Natural killer cell treated with Interleukin-12 subunit alpha and Interleukin-12 subunit beta and Interleukin-15 and Interleukin-18, amount 100 ng/mL, for 72 hours (primary cell): ENCODE measurements at places on chromosomes 16 and 17. TPM values are rescaled to one million over a fixed set of nuclear protein-coding genes. Genes with fewer than 3 reads are reported as not detected.

GRCh38 chr16:23101012-23101550 is 48.2 kb downstream of the USP31 start:
- H3K27me3 ChIP-seq, result no peaks in the 10 kb centered on the region
- peaks cover 8% of the 10 kb centered on the region for H3K4me1 ChIP-seq
- H3K36me3 ChIP-seq, result peaks cover 19% of the 10 kb centered on the region
- H3K4me3 ChIP-seq, result no peak overlapping the region

- no peaks in the 10 kb centered on the region for H3K27me3 ChIP-seq
- peaks cover 5% of the 10 kb centered on the region for H3K36me3 ChIP-seq
- no peak overlapping the region for H3K27ac ChIP-seq
- DNase-seq, result no peak
- no peak overlapping the region for H3K4me3 ChIP-seq
Measured at GRCh38 chr17:46733837-46734475, 84.5 kb downstream of the WNT3 start.

DNASE1L2 gene
- 3.5 TPM for total RNA-seq

DNA sequence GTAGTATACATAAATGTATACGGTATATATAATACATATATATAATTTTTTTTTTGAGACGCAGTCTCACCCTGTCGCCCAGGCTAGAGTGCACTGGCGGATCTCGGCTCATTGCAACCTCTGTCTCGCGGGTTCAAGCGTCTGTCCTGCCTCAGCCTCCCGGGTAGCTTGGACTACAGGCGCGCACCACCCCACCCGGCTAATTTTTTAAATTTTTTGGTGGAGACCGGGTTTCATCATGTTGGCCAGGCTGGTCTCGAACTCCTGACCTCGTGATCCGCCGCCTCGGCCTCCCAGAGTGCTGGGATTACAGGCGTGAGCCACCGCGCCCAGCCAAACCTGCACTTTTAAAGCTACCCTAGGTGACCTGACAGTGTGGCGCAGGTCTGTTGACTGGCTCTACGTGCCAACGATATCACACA is 745 bp downstream of the PAM16 start:
- no peaks in the 10 kb centered on the region for H3K27me3 ChIP-seq
- DNase-seq, result no peak
- H3K4me1 ChIP-seq, result peaks cover 5% of the 10 kb centered on the region
- peak overlapping the region; percentile 89 for H3K4me3 ChIP-seq

ZNF771 gene
- 3.4 TPM for total RNA-seq

ALOX12B gene
- not detected for total RNA-seq

DNA sequence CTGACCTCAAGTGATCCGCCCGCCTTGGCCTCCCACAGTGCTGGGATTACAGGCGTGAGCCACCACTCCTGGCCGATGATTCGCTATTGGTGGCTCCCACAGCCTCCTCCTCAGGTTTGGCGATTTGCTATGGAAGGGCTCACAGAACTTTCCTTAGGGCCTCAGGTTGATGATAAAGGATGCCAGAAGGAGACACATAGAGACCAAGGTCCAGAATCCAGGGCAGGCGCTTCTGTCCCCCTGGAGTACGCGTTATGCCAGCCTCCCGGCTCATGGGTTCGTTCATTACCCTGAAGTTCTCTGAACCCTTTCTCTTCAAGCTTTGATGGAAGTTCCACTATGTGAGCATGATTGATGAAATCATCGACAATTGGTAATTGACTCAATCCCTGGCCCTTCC is 19.9 kb downstream of the LGALS3BP start:
- DNase-seq, result no peak
- no peaks in the 10 kb centered on the region for H3K27me3 ChIP-seq
- H3K4me1 ChIP-seq, result no peaks in the 10 kb centered on the region

DNA sequence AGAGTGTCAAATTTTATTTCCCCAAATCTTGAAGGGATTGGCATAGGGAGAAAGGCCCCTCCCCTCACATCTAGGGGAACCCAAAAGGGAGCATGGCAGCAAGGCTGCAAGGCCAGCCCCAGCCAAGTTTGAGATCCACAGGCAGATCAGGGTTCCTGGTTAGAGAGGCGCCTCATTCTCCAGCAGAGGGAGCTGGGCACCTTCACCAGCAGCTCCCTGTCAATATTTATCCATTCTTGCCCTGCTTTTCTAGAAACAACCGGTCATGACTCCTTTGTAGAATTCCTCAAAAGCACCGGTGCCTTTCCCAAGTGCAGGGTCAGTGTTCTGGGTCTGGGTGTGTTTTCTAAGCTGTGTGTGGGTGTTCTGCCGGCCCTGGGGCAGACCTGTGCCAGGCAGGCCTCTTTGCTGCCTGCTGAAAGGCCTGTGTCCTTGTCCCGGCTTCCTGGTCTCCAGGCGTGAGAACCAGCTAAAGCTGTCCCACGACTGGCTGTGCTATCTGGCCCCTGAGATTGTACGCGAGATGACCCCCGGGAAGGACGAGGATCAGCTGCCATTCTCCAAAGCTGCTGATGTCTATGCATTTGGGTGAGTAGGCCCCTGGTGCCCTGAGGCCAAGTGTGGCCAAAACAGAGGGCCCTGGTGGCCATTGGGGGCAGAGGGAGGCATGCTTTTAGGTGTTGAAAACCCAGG is 21.2 kb upstream of the LGALS9 start:
- peaks cover 6% of the 10 kb centered on the region for H3K36me3 ChIP-seq
- no peak overlapping the region for H3K4me3 ChIP-seq
- no peak overlapping the region for H3K27ac ChIP-seq

DNA sequence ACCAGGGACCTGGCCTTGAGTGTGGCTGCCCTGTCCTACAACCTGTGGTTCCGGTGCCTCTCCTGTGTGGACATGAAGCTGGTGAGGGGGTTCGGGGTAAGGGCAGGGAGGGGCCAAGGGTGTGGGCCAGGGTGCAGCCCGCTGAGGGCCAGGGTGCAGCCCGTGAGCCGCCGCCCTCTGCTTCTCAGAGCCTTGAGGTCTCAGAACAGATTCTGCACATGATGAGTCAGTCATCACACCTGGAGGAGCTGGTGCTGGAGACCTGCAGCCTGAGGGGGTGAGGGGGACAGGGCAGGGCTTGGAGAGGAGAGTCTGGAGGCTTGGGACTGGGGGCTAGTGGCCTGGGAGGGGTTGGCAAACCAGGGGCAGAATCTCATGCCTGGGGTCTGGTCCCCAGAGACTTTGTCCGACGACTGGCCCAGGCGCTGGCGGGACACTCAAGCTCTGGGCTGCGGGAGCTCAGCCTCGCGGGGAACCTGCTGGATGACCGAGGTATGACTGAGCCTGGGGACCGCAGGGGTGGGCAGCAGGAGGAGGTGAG is 2.2 kb downstream of the CARMIL2 start:
- H3K4me1 ChIP-seq, result peaks cover 6% of the 10 kb centered on the region
- H3K36me3 ChIP-seq, result no peaks in the 10 kb centered on the region
- H3K27me3 ChIP-seq, result no peaks in the 10 kb centered on the region
- no peak for DNase-seq

GRCh38 chr17:17069849-17070248 is 27.6 kb downstream of the MPRIP start:
- peaks cover 14% of the 10 kb centered on the region for H3K36me3 ChIP-seq
- H3K4me3 ChIP-seq, result no peak overlapping the region
- H3K27ac ChIP-seq, result no peak overlapping the region
- H3K27me3 ChIP-seq, result no peaks in the 10 kb centered on the region
- no peak for DNase-seq

DNA sequence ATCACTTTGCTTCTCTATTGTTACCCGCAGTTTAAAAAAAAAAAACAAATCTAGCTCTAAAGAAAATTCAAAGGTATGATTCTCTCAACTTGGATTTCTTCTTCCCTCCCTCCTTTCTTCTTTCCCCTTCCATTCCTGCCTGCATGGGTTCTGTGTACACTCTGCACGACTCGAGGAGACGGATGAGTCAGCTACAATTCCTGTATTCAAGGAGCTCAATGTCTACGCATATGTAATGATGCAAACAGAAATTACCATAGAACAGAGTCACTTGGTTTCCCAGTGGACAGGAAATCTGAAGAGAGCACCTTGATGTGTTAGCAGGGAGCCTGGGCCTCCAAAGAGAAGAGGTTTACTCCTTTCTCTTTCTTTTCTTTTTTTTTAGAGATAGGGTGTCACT is 92.3 kb downstream of the VPS53 start:
- no peak overlapping the region for H3K4me3 ChIP-seq
- peaks cover 5% of the 10 kb centered on the region for H3K4me1 ChIP-seq
- H3K36me3 ChIP-seq, result peaks cover 29% of the 10 kb centered on the region

GRCh38 chr16:65757064-65757463 is 609.4 kb upstream of the CDH5 start:
- peaks cover 9% of the 10 kb centered on the region for H3K27me3 ChIP-seq
- DNase-seq, result no peak
- H3K4me3 ChIP-seq, result no peak overlapping the region
- no peaks in the 10 kb centered on the region for H3K4me1 ChIP-seq
- H3K27ac ChIP-seq, result no peak overlapping the region

GRCh38 chr17:27244491-27245223 is 49.3 kb upstream of the WSB1 start:
- peak overlapping the region; percentile 62 for H3K4me3 ChIP-seq
- DNase-seq, result no peak
- no peaks in the 10 kb centered on the region for H3K27me3 ChIP-seq
- H3K4me1 ChIP-seq, result peaks cover 37% of the 10 kb centered on the region
- peak overlapping the region; percentile 85 for H3K27ac ChIP-seq

PRR35 gene
- 0.64 TPM for total RNA-seq

DNA sequence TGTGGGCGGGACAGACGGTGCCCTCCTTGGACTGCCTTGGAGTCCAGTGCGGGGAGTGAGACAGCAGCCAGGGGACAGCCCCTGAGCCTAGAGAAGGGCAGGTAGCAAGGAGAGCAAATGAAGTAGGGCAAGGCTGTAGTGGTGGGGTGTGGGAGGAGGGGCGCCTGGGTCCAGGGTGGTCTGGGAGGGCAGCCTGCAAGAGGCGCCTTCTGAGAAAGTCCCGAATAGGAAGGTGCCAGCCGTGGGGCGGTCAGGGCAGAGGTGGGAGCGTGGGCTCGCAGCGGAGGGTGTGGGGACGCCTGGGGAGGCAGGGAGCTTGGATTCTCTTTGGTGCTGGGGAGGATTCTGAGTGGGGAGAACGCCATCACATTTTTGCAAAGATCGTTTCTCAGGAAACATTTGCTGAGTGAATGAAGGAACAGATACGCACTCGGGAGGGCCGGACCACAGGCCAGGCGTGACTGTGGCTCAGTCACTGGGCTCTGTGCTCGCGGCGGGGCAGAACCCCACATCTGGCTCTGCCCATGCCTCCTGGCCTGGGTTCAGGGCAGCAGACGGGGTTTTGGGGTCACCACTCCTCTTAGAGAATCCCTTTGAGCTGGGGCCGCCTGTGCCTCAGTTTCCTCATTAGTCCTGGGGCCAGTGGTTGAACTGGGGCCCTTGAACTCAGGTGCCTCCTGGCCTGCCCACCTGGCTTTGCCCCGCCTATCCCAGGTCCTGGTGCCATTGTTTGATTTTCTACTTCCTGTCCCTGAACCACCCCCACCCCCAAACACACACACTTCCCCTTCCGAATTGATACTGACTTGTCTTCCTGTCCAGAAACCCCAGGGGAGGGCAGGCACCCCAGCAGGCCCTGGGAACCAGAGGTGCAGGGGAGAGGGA is 4.2 kb downstream of the SNN start:
- H3K27ac ChIP-seq, result peak overlapping the region; percentile 32
- H3K4me3 ChIP-seq, result peak overlapping the region; percentile 3
- no peaks in the 10 kb centered on the region for H3K27me3 ChIP-seq
- no peaks in the 10 kb centered on the region for H3K36me3 ChIP-seq
- no peak for DNase-seq

DNA sequence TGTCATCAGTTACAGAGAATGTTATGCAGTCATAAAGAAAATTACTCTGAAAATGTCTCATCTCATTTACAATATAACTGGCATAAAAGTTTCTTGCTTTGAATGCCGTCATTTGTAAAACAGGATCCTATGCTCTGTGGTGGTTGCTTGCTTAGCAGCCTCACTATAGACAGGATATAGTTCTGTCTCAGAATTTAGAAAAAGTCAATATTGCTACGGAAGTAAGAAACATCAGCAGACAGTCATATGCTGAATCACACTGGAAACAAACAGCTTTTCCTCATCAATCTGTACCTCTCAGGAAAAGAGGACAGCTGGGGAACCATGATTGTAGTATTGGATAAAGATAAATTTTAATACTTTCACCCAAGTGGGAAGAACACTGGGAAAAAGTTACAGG is 105.5 kb downstream of the MYO1D start:
- no peaks in the 10 kb centered on the region for H3K36me3 ChIP-seq
- no peak overlapping the region for H3K4me3 ChIP-seq
- no peaks in the 10 kb centered on the region for H3K4me1 ChIP-seq
- no peak for DNase-seq
- H3K27me3 ChIP-seq, result no peaks in the 10 kb centered on the region

- H3K4me3 ChIP-seq, result no peak overlapping the region
- peaks cover 11% of the 10 kb centered on the region for H3K27me3 ChIP-seq
- no peaks in the 10 kb centered on the region for H3K4me1 ChIP-seq
- H3K36me3 ChIP-seq, result no peaks in the 10 kb centered on the region
- no peak for DNase-seq
- H3K27ac ChIP-seq, result no peak overlapping the region
Measured at GRCh38 chr17:7732981-7733539, 15.5 kb downstream of the DNAH2 start.

GRCh38 chr16:15975172-15975571 is 25.8 kb downstream of the ABCC1 start:
- peaks cover 11% of the 10 kb centered on the region for H3K4me1 ChIP-seq
- no peak for DNase-seq
- H3K27me3 ChIP-seq, result no peaks in the 10 kb centered on the region
- peaks cover 44% of the 10 kb centered on the region for H3K36me3 ChIP-seq
- no peak overlapping the region for H3K4me3 ChIP-seq
- no peak overlapping the region for H3K27ac ChIP-seq

DNA sequence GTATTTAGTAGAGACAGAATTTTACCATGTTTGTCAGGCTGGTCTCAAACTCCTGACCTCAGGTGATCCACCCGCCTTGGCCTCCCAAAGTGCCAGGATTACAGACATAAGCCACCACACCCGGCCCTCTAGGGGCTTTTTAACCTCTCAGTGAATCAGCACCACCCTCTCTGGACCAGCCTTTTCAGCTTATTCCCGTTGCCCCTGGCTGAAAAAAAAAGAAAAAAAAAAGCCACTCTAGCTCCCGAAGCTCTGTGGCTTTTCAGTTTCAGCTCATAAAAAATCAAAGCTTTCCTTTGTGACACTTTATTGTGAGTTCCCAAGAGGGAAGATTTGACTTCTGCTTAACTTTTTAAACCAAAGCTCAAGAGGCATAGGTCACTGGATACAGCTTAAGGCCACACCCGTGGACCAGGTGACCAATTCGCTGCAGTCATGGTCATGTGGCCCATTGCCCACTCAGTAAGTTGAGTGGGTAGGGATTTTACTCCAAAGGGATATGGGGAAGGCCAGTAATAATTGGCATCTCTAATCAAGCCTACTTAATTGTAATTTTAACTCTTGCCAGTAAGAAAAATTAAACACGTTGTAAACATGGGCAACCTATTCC is 46.6 kb upstream of the MED13 start:
- H3K4me1 ChIP-seq, result no peaks in the 10 kb centered on the region
- H3K36me3 ChIP-seq, result no peaks in the 10 kb centered on the region
- no peak overlapping the region for H3K4me3 ChIP-seq
- H3K27ac ChIP-seq, result no peak overlapping the region
- H3K27me3 ChIP-seq, result peaks cover 10% of the 10 kb centered on the region

GRCh38 chr17:80755650-80756405 is 211.2 kb downstream of the RPTOR start:
- DNase-seq, result no peak
- H3K27me3 ChIP-seq, result no peaks in the 10 kb centered on the region
- no peak overlapping the region for H3K27ac ChIP-seq
- peaks cover 4% of the 10 kb centered on the region for H3K36me3 ChIP-seq
